ENCODE measurements at places on chromosomes 12 and 14.

GRCh38 chr14:104514156-104514848, 65.3 kb upstream of the C14orf180 start:
- no peak for DNase-seq

GRCh38 chr14:58088961-58089360, 63.1 kb downstream of the ARMH4 start:
- no peak for DNase-seq

DNA sequence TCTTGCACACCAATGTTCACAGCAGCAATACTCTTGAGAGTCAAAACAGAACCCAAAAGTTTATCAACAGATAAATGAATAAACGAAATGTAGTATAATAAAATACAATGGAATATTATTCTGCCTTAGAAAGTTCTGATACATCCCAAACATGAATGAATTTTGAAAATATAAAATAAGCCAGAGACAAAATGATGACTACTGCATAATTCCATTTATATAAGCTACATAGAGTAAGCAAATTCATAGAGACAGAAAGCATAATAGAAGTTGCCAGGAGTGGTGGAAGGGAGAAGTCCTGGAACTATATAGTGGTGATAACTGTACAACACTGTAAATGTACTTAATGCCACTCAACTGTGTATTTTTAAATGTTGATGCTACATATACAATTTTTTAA, 21.1 kb downstream of the KDM5A start:
- no peak for DNase-seq

GRCh38 chr14:34633742-34634141, 3.8 kb upstream of the SNX6 start:
- DNase-seq = no peak

- no peak for DNase-seq
These were observed 101.4 kb downstream of the GPR65 start for GRCh38 chr14:88106377-88106776.

DNA sequence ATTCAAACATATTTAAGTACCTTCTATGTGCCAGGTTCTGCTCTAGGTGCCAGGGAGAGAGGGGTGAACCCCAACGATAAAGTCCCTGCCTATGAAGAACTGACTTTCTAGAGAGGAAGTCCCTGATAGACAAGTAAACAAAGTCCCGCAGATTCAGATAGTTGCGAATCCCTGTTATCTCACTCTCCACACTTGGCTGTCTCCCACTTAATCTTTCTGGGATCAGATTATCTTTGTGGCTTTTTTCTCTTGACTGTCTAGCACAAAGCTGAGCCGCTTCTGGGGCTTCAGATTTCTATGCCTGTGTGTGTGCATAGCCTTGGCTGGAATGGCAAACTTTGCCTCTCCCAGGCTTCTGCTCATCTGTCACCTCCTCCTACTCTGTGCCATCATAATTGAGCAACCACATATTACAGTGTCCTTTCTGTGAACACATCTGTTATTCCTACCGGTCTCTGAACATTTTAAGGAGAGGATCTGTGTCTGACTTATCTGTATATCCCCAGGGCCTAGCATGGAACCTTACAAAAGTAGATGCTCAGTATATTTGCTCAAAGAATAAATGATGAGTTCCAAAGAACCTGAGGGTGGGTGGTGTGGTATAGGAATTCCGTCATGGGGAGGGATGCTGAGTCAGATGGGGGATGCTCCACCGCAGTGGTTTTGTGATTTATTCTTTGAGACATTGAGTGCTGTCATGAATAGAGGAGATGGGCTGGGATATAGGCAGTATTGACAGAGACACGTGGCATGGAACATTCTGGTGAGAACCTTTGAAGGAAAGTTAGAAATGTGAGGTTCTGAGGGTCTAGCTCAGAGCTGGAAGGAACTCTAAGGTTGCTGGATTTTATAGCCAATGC, 28.5 kb downstream of the RGS6 start:
- DNase-seq = no peak

- DNase-seq = no peak
These were observed 20.5 kb downstream of the UBC start for GRCh38 chr12:124893792-124894516.

DNA sequence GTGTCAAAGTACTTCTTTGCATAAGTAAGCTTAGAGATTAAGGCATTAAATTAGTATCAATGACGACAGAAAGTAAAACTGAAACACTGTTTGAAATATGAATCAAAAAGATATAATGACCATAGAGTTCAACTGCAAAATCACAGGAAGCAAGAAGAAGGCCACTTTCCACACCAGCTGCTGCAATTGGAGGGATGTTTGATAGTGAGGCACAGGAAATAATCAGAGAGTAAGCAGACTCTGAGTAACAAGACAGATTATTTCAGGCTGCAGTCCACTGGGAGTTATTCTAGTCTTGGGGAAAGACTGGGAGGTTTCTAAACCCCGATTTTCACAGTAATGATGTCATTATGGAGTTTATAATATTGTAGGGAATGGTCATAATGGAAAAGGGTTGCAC, 12.9 kb downstream of the MDGA2 start:
- DNase-seq = no peak

DNA sequence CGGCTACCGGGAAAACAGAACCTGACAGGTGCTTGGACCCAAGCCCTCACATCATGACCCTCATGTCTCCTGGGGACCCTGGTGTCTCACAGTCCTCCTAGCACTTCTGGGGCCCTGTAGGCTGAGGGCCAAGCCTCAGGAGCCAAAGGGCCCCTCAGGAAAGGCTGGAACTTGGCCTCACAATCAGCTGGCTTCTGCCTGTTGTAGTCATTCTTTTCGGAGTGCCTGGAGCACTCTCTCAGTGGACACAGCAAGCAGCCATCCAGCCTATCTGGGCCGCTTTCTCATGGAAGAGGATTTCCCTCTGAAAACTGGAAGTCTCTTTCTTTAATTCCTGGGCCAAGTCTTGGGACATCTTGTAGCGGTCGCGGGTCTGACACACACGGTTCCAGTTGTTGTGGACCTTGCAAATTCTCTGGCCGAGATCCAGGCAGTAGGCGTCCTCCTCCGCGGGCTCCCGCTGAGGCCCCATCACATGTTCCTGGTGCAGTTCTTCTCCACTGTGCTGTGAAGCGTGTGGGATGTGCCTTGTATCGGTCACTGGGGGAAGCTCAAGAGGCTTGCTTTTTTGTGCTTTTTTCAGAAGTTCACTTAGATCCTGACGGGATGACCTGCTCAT, 169.3 kb downstream of the EMP1 start:
- no peak for DNase-seq

GRCh38 chr14:63508033-63508432, 35.1 kb downstream of the PPP2R5E start:
- no peak for DNase-seq

- no peak for DNase-seq
These were observed 156.8 kb downstream of the GLT1D1 start for GRCh38 chr12:129009833-129010622.

DNA sequence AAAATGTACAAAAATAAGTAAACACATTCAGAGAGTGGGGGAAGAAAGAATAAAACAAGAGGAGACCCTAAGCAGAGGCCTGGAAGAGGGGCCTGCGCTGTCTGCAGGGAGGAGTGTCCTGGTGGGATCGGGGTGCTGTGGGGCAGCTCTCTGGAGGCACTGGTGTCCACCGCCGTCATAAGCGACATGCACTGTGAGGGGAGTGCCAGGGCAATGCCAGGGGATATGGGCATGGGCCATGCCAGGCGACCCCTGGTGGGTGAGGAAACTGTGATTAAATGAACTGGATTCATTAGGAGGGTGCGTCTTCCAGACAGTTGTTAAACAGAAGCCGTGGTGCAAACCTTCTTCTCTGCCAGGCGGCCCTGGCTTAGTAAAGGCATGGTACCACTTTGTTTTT, 116.6 kb downstream of the PIWIL1 start:
- no peak for DNase-seq

GRCh38 chr14:53380867-53381225, 227.7 kb upstream of the DDHD1 start:
- DNase-seq = no peak

DNA sequence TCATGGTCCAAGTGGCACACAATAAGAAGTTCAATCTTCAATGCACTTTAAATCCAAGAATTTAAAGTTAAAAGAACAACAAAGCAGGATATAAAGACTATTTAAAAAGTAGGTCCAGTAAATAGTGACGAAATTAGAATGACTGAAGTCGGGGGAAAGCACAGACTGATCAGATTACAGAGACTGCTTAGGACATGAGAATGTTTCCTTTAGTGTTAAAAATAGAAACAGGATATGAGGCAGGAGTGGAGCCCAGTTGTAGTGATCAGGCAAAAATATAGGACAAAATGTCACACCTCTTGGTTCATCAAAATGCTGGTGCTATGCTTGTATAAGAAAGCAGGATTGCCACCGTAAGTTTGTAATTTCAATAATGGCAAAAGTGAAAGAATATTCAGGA, 52.2 kb upstream of the CD163 start:
- no peak for DNase-seq

- no peak for DNase-seq
These were observed 103.8 kb upstream of the RESF1 start for GRCh38 chr12:31855427-31855826.

DNA sequence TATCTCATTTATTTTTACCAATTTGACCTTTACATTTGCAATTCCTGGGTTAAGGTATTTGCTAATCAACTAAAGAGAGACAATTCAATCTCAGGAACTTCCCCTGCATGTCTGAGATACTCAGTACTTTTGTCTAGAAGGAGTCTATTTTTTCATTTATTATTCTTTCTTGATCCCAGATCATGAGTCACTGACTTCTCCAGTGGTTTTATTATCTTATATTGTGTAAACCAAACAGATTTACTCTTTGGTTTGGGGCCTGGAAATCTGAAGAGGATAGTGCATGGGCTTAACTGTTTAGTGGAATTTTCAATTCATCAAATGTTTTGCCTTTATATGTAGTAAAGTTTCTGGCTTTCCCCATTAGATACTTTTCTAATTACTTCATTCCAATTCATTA, 185.4 kb downstream of the ALG10B start:
- no peak for DNase-seq

All from posterior vena cava (tissue), 2 donors.